ENCODE measurements at places on chromosomes 12 and 14. TPM values are rescaled to one million over a fixed set of nuclear protein-coding genes. Genes with fewer than 3 reads are reported as not detected.

GRCh38 chr14:61101803-61102548 is 120.9 kb downstream of the SLC38A6 start:
- DNase-seq: no peak

DNA sequence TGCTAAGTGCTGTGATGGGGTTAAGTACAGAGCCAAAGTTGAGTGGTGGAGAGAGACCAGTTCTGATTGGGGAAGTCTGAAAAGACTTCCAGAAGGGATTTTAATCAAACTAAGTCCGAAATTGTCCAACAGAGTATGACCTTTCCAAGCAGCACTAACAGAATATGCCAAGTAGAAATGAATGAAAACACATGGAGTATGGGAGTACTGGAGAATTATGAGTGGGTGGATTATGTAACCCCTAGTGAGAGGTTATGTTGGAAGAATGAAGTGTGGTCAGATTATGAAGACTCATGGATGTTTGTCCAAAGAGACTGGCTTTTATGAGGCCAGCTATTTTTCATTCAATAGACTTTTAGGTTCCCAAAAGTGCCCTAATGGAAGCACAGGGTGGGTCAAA is 94.0 kb upstream of the PLEKHA5 start:
- DNase-seq: no peak

GRCh38 chr12:89126712-89127111 is 225.6 kb downstream of the DUSP6 start:
- no peak for DNase-seq

DNA sequence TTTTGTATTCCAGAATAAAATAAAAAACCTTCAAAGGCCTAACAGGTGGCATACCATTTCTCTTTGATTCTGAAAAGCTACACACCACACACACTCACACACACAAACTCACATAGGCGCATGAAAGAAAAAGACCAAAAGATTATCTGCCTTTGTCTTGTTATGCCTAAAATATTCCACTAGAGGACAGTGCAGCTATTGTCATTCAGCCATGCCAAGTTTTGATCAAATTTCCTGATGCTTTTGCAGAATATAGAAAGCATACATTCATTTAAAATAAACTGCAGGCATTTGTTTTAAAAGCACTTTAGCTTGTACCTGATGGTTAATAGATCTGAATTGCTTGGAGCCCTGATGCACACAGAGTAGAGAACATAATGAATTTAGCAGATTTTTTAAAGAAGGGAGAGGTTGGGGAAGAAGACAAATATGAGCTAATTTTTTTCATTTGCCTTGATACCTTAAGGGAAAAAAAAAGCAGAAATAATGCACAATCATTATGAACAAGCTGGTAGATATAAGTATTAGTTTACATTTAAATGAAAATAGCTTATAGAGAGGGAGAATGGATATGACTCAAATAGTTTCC is 1766.9 kb upstream of the SEL1L start:
- peak; percentile 10 for DNase-seq

Gene ZBTB25
- 7.9 TPM for polyA plus RNA-seq

Gene SLC10A1
- polyA plus RNA-seq: not detected

GRCh38 chr12:4446335-4446734 is 720 bp upstream of the FGF6 start:
- DNase-seq: no peak

DNA sequence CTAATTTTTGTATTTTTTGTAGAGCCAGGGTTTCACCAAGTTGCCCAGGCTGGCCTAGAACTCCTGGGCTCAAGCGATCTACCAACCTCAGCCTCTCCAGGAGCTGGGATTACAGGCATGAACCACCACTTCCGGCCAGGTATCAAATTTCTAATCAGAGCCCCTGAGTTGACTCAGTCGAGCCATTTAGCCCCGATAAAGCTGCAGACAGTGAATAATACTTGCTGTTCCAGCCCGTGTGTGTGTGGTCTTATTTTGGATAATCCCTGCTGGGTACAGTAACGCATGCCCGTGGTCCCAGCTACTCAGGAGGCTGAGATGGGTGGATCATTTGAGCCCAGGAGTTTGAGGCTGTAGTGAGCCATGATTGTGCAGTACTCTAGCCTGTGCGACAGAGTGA is 57.0 kb downstream of the TEAD4 start:
- DNase-seq: no peak

Gene LBHD2
- polyA plus RNA-seq: not detected

GRCh38 chr12:129016159-129016558 is 162.9 kb downstream of the GLT1D1 start:
- DNase-seq: no peak

- no peak for DNase-seq
Observed at GRCh38 chr12:91021076-91021475, 16.3 kb upstream of the EPYC start.

- no peak for DNase-seq
Observed at GRCh38 chr14:61344437-61345150, 23.2 kb downstream of the PRKCH start.

Gene DACT1
- polyA plus RNA-seq: 35.5 TPM

- DNase-seq: no peak
Observed at GRCh38 chr12:14066021-14066420, 84.6 kb upstream of the GRIN2B start.

DNA sequence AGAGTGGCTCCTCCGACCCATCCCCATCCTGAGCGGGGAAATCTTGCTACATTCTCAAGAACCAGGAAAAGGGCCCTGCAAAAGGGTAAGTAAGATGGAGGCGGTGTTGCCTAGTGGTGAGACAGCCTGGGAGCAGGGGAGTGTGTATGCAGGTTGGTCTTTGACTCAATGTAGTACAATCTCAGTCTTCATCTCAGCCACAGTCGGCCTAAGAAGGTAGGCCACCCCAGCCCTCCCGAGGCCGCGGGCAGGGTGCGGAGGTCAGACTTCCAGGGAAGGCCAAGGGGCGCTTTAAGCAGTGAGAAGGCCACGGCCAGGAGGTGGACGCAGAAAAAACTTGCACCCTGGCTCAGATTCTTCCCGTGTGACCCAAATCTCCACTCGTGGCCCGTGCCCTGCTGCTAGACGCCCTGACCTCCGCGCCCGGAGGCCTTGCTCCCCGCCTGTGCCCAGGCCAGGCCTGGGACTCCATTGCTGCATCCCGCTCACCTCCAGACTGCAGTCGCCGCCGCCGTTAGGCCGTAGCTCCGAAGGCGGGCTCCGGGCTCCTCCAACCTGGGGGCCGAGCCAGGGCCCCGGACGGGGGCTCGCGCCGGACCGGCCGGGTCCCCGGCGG is 435 bp downstream of the FOXM1 start:
- no peak for DNase-seq

Gene DHRS4L2
- 43.1 TPM for polyA plus RNA-seq

Gene SSTR1
- 1.7 TPM for polyA plus RNA-seq

DNA sequence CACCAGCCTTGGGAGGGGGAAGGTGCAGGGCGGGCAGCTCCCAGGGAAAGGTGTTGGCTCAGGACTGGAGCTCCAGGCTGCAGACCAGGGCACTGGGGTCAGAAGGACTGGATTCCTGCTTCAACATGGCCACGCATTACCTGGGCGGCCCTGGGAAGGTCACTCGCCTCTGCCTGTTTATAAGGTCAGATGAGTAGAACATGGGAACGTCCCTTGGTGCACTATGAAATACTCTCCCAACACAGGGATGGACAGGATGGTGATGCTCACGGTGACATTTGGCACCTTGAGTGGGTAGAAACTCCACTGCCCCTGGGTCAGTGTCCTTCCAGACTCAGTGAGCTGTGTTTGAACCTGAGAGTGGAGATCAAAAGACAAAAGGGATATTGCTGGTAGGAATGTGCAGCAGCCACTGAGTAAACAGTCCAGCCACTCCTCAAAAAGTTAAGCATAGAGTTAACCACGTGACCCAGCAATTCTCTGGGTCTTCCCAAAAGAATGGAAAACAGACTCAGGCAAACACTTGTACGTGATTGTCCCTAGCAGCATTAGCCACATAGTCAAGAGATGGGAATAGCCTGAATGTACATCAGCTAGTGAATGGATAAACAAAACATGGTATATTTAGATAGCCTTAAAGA is 9.1 kb upstream of the BDKRB2 start:
- no peak for DNase-seq

Gene AQP2
- 104 TPM for polyA plus RNA-seq

Gene MMP19
- polyA plus RNA-seq: 0.52 TPM

GRCh38 chr12:75589801-75590200 is 78.4 kb upstream of the KRR1 start:
- no peak for DNase-seq

GRCh38 chr12:65126482-65126881 is 5.4 kb upstream of the WIF1 start:
- DNase-seq: no peak

Gene LRFN5
- 8.6 TPM for polyA plus RNA-seq

Gene CIT
- polyA plus RNA-seq: 17.5 TPM

GRCh38 chr12:108802101-108802961 is 55.1 kb downstream of the SSH1 start:
- no peak for DNase-seq

Gene SLC6A15
- 0.60 TPM for polyA plus RNA-seq

DNA sequence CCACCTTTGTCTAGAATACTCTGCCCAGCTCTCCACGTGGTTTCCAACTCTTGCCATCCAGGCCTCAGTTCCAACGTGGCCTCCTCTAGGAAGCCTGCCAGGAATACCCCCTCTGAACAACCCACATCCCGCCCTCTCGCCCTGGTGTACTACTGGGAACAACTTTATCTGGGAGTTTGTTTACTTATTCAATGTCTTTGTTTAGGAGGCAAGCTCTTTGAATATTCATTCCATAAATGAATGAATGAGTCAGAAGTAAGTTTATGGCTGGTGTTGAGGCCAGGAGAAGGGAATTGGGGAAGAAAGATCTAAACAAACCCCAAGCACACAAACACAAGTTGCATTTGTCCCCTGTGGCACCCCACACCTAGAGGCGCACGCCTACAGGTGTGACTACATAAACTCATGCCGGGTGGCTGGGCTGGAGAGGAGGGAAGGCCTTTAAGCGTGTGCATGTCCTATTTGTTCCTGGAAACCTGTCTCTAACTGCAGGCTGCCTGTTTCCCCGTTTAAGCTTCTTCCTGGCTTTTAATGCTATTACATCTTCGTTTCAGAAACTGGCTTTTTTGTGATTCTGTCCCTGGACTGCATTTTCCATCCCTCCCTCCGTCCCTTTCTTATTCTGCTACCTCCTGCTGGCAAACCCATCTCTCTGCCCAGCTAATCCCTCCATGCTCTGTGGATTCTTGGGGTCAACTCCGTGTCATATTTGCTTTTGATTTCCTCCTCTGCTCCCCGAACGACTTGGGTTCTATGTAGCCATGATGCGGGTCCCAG is 57.9 kb downstream of the FZD10 start:
- no peak for DNase-seq

DNA sequence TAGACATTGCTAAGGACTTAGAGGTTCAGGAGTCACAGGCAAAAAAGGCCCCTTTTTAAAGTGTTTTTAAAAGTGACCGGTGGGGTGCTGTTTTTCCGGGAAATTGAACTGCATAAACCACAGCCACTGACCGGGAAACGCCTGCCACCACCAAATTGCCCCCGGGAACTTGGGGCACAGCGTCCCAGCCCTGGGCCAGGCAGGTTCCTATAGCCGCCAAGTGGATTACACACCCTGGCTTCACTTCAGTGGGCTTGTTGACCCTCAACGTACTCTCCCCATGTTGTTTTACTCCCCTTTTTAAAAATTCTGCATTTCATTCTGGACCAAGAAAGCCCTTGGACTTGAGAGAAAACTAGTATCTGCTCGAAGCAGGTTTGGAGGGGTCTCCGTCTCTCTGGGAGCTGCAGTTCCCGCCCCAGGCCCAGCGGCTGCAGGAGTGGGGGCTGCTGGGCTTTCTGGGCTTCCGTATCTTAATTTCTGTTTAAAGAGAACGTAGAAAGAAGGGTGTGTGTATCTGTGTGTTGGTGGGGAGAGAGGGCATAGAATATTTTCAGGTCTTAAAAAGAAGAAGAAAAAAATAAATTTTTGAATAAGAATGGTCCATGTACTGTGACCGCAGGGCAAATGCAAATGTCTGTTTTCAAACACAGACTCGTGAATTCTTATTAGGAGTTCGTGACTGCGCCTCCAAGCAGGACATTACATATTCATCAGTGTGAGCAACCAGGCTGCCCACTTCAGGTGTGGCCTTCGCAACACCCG is 82.9 kb downstream of the PAPOLA start:
- DNase-seq: no peak

DNA sequence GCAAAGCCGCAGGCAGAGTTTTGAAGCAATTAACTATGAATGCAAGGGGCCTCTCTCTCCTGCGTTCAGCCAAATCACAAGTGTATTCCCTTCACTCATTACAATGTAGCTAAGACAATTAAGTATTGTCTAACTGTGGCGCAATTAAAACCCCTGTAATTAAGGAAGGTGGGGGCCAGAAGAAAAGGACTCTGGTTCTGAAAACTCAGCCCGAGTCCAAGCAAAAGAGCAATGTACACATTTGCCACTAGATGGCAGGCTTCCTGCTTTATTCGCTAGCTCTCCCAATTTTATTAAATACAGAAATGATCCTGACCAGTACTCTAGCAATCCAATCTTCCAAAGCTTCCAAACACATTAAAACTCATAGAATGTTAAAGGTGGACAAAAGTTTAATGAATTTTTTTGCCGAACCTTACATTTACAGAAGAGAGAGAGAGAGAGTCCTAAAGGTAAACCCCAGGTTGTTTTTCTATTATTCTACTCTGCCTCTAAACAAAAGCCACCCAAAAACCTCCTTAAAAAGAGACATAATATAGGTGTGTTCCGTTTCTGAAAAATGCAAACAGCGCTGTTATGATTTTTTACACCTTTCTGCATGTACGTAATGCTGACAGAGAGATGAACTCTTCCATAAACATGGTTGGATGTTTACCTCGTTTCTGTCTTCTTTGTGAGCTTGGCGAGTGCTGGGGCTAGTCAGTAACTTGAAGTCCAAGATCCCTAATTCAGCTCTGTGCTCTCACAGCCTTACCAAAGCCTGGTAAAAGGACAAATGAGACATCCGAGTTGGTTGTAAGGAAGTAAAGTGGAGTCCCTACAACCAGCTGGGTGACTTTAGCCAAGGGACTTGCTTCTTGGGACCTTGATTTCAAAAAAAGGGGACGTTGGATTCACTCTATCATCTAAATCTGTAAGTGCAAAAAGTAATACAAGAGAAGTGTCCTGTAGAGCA is 50.9 kb upstream of the VASH1 start:
- peak; percentile 36 for DNase-seq

DNA sequence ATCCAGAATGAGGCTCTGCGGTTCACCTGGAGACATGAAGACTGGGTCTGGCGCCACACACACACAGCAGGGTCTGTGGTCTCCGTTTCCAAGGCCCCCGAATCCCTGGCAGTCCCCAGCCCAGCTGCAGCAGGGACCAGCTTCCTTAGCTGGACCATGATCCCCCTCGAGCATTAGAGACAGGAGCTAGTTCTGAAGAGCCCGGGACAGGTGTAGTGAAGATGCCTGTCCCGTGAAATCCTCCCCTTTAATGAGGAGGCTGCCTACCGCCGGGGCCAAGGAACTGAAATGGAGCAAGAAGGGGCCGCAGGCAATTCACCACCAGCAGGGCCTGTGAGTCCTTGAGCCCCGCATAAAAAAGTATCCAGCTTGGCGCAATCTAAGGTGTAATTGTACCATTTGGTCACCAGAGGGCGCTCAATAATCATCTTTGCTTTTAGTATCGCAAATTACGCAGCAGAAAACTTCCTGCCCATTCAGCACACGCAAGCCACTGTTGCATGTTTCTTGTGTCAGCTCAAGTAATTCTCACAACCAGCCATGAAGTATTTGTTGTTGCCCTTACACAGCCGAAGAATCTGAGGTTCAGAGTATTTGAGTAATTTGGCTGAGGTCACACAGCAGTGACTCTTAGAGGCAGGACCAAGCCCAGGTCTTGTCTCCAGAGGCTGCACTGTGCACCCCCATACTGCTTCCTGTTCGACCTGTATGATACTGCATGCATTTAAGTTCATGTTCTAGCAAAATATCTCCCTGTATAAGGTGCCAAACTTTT is 54.3 kb upstream of the PPP2R5C start:
- DNase-seq: peak; percentile 76

GRCh38 chr14:65803885-65804284 is 391.4 kb downstream of the FUT8 start:
- no peak for DNase-seq

Gene ANP32D
- polyA plus RNA-seq: 0.12 TPM
